Activated T-helper 1 cell treated with anti-CD3 and anti-CD28 coated beads, Interleukin-2, amount 50 U/mL, for 16 hours (primary cell): ENCODE measurements at places on chromosomes 16 and 17.

DNA sequence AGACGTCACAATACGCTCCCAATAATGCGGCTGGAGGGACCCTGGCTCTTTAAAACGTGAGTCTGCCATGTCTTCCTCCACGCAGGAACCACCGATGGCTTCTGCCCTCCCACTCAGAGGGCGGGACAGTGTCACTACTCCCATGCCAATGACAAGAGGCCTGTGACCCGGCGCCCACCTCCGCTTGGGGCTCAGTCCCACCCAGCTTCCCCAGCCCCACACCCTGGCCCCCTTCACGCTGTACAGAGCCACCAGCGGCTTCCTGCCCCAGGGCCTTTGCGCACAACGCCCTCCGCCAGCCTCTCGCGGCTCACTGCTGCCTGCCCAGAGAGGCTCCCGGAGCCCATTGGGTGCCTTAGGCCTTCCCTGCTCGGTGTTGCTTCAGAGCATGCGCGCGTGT is 29.5 kb upstream of the ZNF469 start:
- DNase-seq, result no peak

GRCh38 chr17:46182961-46183360 is 10.3 kb downstream of the KANSL1 start:
- no peak for DNase-seq

GRCh38 chr17:65472666-65473309 is 88.7 kb downstream of the AXIN2 start:
- DNase-seq, result no peak

DNA sequence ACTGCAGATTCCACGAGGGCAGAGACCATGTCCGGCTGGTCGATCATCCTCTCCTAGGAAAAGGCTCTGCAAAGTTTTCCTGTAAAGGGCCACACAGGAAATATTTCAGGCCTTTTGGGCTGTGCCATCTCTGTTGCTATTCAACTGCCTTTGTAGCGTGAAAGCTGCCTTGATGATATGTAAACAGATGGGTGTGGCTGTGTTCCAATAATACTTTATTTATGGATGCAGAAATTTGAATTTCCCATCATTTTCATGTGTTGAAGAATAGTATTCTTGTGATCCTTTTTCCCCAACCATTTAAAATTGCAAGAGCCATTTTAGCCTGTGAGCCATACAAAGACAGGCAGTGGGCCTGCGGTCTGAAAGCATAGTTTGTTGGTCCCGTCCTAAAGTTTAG is 950.7 kb upstream of the RBFOX1 start:
- no peak for DNase-seq

DNA sequence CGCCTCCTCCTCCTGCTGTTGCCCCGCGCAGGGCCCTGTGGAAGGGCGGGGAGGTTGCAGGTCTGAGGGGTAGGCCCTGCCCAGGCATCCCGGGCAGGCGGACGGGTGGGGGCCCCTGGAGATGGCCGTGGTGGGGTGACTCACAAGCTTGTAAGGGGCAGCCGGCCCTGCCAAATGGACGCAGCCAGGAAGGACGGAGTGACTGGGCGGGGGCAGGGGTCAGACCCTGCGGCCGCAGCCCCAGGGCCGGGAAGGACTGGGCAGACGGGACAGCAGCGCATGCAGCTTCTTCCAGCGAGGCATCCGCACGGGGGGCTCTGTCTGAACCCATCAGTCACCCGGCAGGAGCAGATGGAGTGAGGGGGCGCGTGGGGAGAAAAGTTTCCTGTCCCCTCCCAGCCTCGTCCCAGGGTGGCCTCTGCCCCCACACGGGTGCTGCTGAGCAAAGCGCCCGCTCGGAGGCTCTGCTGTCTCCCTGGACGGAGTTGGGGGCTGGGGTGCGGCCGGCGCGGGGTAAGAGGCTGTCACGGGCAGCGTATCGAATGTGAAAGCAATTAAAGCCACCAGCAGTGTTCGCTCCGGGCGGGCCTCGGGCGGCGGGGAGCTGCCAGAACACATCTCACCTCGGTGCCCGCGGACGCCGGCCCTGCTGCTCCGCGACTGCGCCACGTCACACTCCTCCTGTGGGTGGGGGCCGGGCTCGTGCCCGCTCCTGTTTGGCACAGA is 5.4 kb upstream of the PRR35 start:
- no peak for DNase-seq

DNA sequence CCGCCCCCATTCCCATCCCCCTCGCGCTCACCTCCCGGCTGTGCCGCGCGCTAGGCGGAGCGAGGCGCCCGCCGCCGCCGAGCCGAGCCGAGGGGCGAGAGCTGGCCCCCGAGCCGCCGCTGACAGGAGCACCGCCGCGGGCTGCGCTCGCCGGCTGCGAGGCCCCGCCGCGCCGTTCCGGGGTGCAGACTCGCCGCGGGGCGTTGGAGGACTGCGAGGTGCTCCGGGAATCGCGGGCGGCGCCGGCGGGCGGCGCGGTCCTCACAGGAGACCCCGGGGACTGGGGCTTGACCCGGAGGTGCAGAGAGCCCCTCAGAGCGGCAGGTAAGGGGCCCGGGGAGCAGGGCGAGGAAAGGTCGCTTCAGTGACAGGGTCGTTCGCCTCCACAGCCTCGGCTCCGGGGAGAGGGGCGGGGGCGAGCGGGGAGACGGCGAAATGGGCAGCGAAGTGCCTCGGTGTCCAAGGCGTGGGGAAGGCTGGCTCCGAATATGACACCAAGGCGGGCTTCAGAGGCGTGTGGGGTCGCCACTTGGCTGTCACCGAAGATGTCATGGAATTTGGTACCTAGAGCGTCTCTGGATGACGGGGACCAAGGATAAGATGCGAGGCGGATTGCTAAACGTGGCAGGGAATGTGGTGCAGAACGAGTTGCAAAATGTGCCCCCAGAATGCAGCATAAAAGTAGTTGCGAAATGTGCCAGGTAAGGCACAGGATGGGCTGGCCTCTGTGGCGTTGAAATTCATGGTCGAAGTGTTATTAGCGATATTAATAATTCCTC is 580 bp downstream of the TANC2 start:
- DNase-seq, result peak; percentile 5

GRCh38 chr17:39281806-39282205 is 56.1 kb upstream of the STAC2 start:
- DNase-seq, result no peak

GRCh38 chr17:17191346-17191792 is 14.8 kb downstream of the PLD6 start:
- no peak for DNase-seq
